ENCODE measurements at places on chromosomes 11 and 22. TPM values are rescaled to one million over a fixed set of nuclear protein-coding genes. Genes with fewer than 3 reads are reported as not detected.

GRCh38 chr11:47531666-47532065 is 21.3 kb downstream of the CELF1 start:
- no peak for DNase-seq

Gene MYBPC3
- 0.05 TPM for polyA plus RNA-seq

Gene MCHR1
- polyA plus RNA-seq, result not detected

DNA sequence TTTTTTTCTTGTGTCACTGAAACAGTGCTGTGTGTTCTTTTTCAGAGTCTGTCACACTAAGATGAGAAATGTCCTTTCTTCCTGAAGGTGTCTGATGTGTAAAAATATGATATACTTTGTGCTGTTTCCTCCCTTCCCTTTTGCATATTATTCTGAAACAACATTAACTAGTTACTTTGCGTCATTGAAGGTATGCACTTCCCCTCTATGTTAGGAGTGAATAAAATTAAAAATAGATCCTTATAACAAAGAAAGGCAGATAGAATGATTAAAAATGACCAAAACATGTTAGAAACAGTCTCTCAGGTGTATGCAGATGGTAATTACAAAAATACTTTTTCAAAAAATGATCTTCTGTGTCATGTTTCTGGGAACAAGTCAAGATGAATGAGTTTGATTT is 1.6 kb upstream of the RAB30 start:
- no peak for DNase-seq

- DNase-seq, result no peak
These were observed 411.9 kb downstream of the CNTN5 start for GRCh38 chr11:99432677-99433076.

Gene SCGB2A2
- not detected for polyA plus RNA-seq

Gene GUCY1A2
- polyA plus RNA-seq, result 0.12 TPM

Gene HYLS1
- 14.6 TPM for polyA plus RNA-seq

DNA sequence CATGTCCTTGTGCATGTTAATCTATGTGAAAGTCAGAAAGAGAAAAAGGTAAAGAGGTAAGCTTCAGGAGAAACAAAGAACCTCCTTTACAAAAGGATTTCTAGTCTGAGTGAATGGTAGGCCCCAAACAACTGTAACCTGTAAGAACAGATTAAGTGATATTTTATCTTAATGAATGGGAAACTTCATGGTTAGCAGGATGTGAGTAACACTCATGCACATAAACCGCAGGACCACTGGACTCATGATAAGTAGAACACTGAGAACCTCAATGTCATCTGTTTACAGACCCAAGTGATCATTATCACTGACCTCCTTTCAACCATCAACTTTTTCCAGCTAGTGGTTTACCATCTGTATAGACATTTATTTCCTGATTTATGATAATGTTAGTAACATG is 19.9 kb downstream of the OR8G5 start:
- DNase-seq, result no peak

DNA sequence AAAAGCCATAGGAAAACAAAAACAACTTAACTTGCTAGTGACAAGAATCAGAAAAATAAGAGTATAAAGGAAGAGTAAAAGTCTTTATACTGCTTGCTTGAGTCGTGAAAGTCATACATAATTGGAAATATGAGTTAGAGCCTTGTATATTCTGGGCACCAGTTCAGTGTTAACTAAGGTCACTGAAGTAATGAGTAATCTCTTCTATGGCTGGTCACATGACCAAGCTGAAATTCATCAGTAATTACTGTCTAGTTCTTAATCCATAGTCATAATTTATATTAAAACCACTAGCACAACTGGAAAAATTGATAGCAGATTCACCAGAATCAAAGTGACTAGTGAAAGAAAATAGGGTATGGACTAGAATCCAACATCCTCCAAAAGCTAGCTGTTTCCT is 84.4 kb upstream of the SLC5A12 start:
- no peak for DNase-seq

GRCh38 chr22:47038206-47038835 is 275.9 kb downstream of the TBC1D22A start:
- DNase-seq, result no peak
